Stimulated activated naive CD8-positive, alpha-beta T cell treated with anti-CD3 and anti-CD28 coated beads, Interleukin-15, amount 100 ng/mL, for 72 hours (primary cell): ENCODE measurements at places on chromosomes 3 and 15.

GRCh38 chr3:139443186-139443585 is 33.1 kb downstream of the RBP2 start:
- DNase-seq = no peak

- DNase-seq = no peak
These were observed 45.2 kb upstream of the PFN2 start for GRCh38 chr3:150015901-150016300.

DNA sequence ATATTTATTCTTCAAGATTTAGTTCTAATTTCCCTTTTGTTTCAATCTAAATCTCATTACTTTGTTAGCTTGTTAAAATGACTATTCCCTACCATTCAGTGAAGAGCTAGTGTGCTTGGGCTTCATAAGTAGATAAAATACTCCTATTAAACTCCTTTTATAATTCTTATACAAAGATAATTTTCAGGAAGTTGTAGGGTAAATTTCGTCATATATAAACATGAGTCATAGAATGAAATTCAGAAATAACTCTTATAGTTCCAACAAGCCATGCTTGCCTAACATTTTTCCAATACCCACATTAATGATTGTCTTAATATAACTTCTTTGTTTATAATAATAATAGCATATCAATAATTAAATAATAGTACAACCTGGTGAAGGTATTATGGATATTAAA is 407.3 kb downstream of the NAALADL2 start:
- DNase-seq = no peak

- no peak for DNase-seq
These were observed 48.8 kb upstream of the MAP4 start for GRCh38 chr3:48065035-48065434.

DNA sequence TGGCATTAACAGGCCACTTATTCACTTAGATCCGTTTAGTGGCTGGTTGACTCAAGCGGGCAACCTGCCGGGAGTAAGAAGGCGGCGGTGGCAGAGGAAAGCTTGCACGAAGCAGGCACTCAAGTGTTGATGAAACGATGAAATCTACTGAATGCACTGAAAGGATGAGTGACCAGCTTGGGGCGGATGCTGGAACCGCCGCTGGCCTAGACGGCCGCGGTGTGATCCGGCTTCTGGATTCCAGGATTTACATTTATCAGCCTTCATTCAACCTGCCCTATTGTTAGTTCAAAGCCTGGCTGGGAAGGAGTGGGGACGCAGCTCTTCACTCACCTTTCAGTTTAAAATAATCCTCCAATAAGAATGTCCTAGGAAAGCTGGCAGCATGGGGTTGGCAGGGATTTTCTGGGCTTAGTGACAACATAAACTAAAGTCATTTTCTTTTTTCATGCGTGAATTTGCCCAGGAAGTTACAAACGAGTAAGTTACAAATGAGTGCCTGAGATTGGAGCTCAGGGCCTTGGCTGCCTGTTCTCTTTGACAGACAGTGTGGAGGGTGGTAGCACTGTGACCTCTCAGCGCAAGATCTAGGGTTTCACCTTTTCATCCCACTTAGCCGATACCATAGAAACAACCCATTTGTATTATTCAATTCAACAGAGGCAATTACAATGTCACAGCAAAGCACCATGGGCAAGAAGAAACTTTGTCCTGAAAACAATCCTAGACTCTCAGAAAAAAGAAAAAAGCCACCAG is 1.1 kb upstream of the PLCH1 start:
- DNase-seq = no peak

GRCh38 chr3:66744986-66745385 is 244.2 kb upstream of the LRIG1 start:
- no peak for DNase-seq
